ENCODE measurements at places on chromosomes 13 and 19.

DNA sequence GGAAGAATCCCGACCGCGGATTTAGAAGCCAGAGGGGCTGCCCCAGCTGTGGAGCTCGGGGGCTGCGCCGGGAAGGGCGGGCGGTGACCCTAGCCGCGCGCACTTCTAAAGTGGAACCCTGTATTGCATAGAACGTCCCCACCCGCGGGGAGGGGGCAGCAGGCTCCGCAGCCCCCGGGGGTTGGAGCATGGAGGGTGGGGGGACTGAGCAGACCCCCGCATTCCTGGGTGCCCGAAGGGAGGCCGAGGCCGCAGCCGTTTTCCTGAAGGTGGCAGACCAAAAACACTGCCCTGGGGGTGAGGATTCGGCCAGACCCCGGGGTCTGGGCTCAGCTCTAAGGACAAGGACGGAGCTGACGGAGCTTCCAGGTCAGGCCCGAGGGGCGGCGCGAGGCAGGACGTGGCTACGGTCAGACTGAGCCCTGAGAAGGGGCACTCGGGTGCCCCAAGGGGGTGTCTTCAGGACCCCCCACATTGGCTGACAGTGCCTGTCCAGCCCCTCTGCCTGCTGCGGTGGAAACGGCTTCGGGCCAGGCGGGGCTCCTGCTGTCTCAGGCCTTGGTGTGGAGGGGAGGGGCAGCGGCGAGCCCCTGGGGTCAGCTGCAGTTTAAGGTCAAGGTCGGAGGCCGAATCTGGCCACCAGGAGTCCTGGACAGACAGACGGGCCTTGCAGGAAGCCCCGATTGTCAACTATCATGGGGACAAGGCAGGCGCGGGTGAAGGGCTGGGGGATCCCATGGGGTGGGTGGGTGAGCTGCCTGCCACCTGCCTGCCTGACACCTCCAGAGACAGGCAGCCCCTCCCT lies 12.6 kb downstream of the MKNK2 start:
- no peak for DNase-seq

- DNase-seq, result no peak
These were observed 62.9 kb upstream of the SPATA13 start for GRCh38 chr13:24097667-24098066.

- no peak for DNase-seq
These were observed 298.8 kb downstream of the SHISA2 start for GRCh38 chr13:25752957-25753551.

- DNase-seq, result no peak
These were observed 41.2 kb downstream of the PCCA start for GRCh38 chr13:100130092-100130491.

- no peak for DNase-seq
These were observed 48.2 kb upstream of the RNF113B start for GRCh38 chr13:98225036-98225940.
